GM04503 (cell line): ENCODE measurements at places on chromosomes 7 and 10.

DNA sequence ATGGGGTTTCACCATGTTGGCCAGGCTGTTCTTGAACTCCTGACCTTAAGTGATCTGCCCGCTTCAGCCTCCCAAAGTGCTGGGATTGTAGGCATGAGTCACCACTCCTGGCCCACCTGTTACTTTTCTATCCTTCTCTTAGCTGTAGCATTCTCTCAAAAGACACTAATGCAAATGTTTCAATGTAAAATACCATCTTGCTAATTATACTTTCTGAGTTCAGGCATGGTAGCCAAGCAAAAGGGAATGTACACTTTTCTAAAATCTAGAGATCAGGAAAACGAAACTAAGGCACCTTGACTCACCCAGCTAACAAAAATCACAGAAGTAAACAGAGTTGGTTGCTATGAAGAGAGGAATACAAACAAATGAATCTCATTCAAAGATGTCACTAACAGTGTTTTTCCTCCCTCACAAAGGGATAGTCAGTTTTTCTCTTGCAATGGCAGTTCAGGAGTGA, 401.0 kb upstream of the NRP1 start:
- DNase-seq: peak; percentile 16

GRCh38 chr10:80685355-80685754, 147.7 kb downstream of the SH2D4B start:
- no peak for DNase-seq

- no peak for DNase-seq
These were observed 54.6 kb downstream of the HACD1 start for GRCh38 chr10:17562614-17563013.

DNA sequence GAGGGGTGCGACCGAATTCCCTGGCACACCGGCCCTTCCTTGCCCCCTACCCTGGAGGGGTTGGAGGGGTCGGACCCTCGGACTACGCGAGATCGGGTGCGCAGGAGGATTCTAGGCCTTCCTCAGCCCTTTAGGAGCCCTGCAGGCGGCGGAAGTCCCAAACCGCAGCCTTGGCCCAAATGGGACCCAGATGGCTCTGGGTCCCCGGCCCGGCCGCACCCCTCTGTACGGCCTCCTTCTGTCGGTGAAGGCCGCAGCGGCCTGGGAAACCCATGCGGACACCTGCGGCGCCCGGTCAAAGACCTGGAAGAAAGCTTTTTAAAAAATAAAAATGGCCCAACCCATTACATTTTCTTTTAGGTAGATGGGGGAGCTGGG, 2.4 kb upstream of the VAX1 start:
- DNase-seq: no peak

DNA sequence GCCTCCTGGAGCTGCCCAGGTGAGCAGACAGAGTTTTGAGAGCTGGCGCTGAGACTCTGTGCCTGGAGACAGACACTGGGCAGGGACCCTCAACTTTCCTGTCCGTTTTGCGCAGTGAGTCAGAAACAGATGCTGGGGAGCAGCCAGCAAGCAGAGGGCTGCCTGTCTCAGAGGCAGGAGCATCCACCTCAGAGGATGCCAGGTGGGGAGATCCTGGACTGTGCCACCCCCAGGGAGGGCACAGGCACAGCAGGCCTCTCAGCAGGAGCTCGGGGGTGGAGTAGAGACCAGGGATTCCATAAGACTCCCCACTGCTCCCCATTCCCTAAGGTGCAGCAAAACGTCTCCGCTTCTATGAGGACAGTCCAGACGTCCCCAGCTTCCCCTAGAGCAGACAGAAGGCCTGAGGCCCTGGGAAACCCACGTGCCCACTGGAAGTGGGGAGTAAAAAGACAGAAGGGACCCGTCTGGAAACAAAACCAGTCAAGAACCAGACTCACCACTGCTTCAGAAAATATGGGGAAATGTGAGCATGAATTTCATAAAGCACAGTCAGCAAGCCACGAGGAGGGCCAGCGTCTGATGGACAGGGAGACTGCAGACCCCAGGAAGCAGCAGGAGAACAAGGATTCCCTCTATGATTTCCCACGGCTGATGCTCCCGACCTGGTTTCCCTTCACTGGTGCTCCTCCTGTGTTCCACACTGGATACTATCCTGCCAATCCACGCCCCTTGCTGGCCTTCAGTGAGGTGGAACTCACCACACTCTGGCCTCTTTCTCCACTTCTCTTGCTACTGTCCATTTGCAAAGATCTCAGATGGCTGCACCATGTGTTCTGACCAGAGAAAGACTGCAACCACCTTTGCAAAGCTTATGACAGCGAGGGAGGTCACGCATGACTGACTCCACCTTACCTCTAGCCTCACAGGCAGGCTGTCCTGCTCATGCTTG, 151.3 kb upstream of the FAM20C start:
- DNase-seq: no peak

DNA sequence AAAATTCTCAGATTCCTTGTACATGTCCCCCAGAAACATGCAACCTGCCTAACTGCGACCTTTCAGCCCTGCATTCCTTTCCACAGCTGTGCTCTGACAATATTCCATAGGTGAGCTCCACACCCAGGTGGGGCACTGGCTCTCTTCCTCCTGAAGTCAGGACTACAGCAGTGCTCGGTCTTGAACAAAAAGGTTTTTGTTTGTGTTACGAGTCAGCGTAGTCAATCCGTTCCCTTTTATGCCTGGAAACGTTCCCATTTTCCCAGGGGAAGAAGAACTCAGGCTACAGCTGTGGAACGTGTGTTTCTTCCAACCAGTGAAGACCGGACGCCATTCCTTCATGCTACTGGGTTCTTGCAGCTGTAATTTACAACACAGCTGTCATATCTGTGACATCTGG, 52.4 kb upstream of the PFKP start:
- no peak for DNase-seq

DNA sequence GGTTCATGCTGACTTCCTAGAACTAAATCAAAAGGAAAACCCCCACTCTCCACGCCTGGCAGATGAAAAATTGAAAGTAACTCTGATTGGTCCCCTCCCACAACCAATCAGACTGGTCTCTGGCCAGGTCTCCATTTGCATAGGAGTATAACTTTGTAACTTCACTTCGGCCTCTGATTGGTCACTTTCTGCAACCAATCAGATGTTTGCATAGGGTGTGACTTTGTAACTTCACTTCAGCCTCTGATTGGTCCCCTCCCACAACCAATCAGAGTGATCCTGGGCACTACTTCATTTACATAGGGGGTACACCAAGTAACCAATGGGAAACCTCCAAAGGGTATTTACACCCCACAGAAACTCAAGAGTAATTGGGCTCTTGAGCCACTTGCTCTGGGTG, 306.6 kb upstream of the PFKP start:
- DNase-seq: no peak
